ENCODE measurements at places on chromosomes 12 and 14.

DNA sequence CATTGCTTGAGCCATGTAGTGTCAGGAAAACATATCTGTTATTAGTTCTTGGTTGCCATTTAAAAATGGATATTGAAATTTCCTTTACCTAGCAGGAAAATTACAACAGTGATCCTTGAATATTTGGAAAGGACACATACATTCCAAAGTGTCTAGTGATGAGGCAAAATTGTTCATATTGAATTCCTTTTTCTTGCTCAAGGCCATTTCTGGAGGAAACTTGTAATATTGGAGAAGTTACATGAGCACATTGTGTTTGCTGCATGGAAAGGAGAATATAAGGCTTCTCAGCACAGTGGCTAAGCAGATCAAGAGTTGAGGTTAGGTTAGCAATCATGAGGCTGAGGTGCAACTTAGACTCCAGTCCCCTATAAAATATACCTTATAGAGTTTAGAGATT, 121.9 kb downstream of the PDE3A start:
- no peak for DNase-seq

DNA sequence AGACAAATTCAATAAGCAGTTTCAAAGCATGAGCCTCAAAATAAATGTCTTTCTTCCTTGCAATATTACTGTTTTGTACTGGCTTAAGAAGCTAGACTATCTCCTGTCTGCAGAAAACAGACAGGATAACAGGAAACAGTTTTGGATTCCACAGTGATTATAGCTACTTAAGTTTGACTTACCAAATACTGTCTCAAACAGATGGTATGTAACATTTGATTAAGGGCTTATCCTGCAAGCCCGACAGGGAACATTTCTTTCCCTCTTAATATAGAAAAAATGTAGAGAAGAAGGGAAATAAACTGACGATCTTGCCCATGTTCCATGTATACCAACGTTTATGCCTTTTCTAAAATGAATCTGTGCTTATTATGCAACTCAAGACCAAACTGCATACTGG, 179.9 kb upstream of the EEA1 start:
- DNase-seq: no peak

DNA sequence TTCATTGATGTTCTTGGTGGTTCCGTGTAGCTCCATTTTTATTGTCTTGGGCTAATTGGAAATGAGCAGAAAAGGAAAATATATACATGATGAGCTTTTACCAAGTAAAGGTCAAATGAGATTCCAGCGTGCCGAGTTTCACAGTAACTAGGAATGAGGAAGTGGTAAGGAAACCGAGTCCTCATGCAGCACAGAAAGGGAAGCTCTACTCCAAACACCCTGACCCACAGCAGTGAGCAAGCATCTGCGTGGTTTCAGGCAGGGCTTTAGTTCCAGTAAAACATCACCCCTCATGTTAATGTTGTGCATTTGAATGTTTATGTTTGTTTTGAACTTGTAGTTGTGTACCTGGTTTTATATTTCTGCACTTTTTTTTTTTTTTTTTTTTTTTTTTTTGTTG, 208.0 kb downstream of the SLC41A2 start:
- DNase-seq: no peak

- no peak for DNase-seq
Observed at GRCh38 chr12:109831929-109832328, 1.3 kb downstream of the TRPV4 start.

DNA sequence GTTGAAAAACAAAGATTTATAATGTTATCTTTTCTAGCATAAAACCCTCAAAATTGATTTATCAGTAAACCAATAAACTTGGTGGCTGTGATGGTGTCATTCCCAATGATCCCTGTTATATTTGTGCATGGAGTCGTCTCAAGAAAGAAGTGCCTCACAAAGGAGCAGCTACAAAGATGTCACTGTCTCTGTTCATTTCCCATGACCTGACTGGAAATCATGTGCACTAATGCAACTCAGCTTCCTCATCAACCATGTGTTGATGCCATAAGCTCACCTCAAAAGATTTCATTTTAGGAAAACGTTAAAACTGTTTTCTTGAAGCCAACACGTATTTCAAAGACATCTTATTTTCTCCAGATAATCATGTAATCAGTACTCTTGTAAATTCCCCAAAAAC, 28.8 kb downstream of the CLEC1A start:
- DNase-seq: no peak

DNA sequence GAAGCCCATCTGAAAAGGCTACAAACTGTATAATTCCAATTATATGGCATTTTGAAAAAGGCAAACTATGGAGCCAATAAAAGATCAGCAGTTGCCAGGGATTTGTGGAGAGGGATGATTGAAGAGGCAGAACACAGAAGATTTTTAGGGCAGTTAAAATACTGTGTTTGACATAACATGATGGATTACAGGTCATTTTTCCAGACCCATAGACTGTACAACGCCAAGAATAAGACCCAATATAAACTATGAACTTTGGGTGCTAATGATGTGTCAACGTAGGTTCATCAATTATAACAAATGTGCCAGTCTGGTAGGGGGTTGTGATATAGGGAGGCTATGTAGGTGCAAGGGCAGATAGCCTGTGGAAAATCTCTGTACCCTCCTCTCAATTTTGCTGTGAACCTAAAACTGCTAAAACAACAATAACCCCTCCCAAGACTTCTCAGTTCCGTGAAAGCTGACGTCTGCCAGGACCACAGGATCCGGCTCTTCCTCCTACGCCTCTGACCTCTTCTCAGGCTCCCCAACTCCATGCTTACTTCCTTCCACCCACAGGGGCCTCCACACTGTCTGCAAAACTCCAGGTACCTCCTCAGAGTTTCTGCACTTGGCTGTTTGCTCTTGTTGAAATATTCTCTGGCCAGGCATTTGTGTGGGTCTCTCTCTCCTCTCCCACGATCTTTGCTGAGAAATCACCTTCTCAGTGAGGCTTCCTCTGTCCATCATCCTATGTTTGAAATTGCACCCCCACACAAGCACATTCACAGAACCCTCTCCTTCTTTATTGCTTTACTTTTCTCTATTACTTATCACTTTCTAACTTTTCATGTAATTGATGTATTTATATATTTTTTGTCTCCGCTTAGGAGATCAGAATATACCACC, 131.4 kb downstream of the BBS10 start:
- no peak for DNase-seq

GRCh38 chr14:56156096-56156495, 37.9 kb downstream of the PELI2 start:
- no peak for DNase-seq

- no peak for DNase-seq
Observed at GRCh38 chr14:92750994-92751400, 2.6 kb upstream of the LGMN start.

DNA sequence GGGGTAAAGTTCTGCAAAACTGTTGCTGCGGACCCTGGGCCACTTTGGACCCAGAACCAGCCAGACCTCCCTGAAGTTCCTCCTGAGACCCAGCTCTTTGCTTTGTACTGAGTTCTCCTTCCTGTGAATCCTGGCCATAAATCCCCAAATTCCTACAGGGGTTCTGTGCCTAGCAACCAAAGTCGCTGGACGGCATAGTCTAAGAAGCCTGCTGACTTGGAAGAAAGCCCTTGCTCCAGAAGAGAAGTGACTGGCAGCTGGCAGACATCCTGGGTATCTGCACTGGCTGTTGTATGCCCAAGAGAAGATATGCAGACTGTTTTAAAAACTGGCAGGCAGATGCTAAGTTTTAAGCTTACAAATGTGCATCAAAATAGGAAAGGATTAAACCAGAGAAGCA, 99.9 kb upstream of the SLC24A4 start:
- DNase-seq: no peak

DNA sequence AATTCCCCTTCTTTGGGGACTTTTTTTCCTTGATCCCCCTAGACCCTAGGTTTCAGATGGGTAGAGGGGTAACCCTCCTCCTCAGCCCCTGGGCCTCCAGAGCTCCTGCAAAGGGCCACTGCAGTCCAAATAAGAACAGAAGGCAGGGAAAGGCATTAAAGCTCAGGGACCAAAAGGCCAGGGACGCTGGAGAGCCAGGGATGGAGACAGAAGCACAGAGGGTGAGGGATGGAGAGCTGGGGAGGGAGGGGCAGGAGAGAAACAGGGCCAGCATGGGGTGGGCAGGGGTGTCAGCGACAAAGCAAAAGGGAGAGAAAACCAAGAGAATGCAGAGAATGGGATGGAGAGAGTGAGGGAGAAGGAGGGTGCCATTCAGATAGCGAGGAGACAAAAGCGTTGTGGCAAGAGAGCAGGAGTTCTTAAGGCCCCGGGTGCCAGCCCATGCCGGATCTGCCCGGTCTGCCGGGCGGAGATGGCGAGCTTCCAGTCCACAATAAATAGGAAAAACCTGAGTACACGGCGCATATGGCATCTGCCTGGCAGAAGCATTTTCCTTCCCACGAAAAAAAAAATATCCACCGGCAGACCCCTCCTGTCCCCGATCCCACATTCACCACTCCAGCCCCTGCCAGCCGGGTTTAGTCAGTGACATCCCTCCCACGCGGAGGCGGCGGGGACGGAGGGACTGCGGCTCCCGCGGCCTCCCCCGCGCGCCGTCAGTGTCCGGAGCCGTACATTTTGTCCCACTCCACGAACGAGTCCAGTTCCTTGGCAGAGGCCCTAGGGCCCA, 28.6 kb downstream of the FIGNL2 start:
- DNase-seq: no peak

DNA sequence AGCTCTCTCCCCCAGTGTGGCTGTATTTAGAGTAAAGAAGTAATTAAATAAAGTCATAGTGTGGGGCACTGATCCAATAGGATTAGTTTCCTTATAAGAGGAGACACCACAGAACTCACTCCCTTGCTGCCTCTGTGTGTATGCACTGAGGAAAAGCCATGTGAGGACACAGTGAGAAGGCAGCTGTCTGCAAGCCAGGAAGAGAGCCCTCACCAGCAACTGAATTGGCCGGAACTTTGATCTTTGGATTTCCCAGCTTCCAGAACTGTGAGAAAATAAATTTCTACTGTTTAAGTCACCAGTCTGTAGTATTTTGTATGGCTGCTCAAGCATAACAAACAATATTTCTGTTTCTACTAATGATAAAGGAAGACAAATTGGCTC, 368.7 kb upstream of the PRICKLE1 start:
- DNase-seq: no peak

DNA sequence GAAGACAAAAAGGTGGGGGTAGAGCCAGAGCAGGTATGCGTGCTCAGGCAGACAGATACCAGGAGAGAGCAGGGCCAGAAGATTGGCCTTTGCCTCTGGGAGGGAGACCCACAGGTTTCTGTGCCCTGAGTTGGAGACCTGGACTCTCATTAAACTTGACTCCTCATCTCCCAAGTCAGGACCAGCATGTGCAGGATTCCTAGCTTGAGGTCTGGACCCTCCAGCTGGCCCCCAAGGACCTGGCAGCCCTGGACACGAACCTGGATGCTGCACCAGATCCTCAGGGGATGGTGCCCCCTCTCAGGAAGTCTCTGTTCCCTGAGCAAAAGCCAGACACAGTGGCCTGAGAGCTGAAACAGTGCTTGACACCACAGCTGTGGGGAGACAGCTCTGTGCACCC, 10.5 kb upstream of the KRT73 start:
- no peak for DNase-seq

GRCh38 chr14:89833120-89833532, 121.4 kb downstream of the EFCAB11 start:
- no peak for DNase-seq

GRCh38 chr12:119153477-119154434, 25.0 kb upstream of the HSPB8 start:
- DNase-seq: no peak

DNA sequence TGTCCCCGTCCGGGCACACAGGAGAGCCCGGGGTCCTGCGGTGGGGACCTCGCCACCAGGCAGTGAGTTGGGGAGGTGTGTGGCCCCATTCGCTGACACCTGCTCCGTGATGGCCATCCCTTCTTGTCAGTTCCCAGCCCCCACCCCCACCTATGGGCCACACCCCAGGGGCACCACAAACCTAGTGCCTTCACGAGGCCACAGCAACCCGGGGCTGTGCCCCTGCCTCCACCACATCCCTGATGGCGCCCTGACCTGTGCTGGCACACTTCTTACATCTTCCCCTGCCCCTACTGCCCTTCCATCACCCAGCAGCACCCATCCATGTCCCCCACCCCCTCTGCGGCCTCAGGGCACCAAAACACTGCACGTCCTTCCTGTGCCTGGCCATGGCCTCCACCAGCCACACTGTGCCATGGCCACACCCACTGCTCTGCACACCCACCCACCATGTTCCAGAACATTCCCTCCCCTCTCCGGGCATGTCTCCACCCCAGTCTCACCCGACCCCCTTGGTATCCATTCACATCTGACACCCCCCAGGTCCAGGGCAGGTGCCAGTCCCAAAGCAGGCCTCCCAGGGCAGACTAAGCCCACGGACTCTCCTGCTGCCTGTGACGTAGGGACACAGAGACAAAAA, 24.4 kb downstream of the JAG2 start:
- no peak for DNase-seq

GRCh38 chr14:86430853-86431252, 900.9 kb downstream of the FLRT2 start:
- no peak for DNase-seq

DNA sequence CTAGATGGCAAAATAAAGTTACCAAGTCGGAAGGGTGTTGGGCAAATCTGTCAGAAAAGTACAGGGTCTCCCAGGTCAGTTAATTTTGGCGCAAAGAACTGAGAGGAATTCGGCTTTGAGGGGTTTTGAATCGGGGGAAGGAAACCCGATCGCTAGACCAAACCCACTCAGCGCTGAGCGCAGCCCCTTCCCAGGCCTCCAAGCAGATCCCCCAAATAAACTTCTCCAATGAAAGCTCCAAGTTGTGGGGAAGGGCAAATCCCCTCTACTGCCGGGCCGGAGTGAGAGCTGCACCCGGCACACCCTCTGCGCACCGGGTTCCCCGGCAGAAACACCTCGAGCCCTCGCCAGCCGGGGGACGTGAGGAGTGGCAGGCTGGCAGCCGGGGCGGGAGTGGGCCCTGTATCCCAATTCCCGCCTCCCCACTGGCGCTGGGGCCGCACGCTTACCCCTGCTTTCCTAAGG, 441 bp downstream of the E2F7 start:
- no peak for DNase-seq

GRCh38 chr14:37566811-37567371, 28.2 kb downstream of the FOXA1 start:
- no peak for DNase-seq

- no peak for DNase-seq
Observed at GRCh38 chr12:24600996-24601395, 347.9 kb downstream of the BCAT1 start.

GRCh38 chr12:70838127-70838526, 82.4 kb downstream of the PTPRR start:
- DNase-seq: no peak
